ENCODE measurements at places on chromosomes 13 and 19.

DNA sequence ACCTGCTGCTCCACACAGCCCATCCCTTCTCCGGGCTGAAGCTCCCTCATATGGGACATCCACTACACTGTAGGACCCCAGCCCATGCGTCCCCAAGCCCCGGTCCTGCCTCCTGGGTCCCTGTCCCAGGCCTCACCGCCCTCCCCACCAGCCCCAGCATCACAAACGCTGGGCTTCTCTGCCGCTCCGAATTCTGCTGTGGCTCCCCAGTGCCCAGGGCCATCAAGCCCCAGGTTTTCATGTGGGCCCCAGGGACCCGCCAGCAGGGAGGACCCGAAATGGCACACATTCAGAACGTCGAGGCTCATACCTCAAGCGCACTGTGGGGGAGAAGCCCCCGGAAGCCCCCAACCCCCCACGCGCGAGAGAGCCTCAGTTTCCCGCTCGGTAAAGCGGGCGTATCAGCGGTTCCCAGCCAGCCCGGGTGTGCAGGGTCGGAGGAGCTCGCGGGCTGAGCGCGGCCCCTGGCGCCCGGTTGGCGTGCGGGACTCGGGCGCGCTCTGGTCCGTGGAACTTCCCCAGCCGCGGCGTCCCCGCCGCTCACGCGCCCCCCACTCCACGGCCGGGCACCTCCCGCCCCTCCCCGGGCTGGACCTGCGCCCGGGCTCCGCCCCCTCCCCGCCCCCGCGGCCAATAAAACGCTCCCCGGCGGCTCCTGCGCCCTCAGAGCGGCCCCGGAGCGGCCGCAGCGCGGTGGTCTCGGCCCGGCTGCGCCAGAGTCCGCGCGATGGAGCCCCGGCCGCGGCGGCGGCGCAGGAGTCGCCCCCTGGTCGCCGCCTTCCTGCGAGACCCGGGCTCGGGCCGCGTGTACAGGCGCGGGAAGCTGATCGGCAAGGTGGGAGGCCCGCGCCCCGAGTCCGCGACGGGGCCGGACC lies at the start of gene PLK5:
Gene PLK5, plus strand, starts transcription at position 666 of the 875 bp plus-strand sequence. CDS start 2,920 bp downstream, outside the sequence.
- no peak for DNase-seq

DNA sequence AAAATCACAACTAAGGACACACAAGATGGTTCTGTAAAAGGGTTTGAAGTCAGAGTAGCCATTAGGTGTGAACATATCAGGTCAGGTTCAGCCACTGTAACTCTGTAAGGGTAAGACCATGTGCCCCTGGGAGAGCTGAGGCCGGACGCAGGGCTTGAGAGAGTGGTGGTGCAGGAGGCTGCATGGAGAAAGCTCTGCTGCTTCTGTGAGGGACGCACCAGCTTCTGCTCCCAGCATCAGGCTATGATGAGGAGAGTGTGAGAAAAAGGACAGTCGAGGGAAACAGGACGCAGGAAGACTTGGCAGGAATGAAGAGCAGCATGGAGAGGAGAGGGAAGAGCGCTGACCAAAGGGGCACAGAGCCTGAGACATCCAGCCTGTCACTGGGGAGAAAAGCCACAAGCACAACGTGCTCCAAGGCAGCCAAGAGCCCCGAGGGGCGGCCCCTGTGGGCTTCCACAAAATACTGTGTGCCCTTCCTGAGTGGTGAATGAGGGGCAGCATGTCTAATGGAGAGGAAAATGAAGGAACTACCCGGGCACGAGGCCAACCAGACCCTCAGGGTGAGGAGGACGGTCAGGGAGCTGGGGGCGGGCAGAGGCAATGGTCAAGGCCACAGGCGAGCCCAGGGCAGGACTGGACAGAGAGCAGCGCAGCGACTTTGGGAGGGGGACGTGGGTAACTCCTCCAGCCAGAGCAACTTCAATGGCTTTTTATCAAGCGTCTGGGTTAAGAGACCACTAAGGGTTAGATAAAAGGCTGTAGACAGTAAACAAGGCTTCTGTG lies 107.7 kb downstream of the COL4A1 start:
- no peak for DNase-seq

- DNase-seq: peak; percentile 5
Observed at GRCh38 chr13:64154514-64154913, 2738.9 kb upstream of the PCDH20 start.

- DNase-seq: no peak
Observed at GRCh38 chr13:85314686-85315085, 484.5 kb downstream of the SLITRK6 start.

DNA sequence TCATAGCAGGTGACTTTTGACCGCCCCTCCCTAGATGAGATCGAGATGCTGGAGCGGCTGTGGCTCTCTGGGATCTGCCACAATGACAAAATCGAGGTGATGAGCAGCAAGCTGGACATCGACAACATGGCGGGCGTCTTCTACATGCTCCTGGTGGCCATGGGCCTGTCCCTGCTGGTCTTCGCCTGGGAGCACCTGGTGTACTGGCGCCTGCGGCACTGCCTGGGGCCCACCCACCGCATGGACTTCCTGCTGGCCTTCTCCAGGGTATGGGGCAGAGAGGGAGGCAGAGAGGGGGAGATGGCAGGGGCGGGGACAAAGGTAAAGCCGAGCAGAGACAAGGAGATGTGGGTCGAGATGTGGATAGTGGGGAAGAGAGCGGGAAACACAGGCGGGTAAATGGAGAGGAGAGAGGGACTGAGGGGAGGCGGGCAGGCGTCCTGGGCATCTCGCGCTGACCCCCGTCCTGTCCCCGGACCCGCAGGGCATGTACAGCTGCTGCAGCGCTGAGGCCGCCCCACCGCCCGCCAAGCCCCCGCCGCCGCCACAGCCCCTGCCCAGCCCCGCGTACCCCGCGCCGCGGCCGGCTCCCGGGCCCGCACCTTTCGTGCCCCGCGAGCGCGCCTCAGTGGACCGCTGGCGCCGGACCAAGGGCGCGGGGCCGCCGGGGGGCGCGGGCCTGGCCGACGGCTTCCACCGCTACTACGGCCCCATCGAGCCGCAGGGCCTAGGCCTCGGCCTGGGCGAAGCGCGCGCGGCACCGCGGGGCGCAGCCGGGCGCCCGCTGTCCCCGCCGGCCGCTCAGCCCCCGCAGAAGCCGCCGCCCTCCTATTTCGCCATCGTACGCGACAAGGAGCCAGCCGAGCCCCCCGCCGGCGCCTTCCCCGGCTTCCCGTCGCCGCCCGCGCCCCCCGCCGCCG lies 3.4 kb upstream of the GRWD1 start:
- DNase-seq: no peak

GRCh38 chr13:105259426-105259825 lies 1276.0 kb downstream of the EFNB2 start:
- no peak for DNase-seq

- no peak for DNase-seq
Observed at GRCh38 chr13:80524447-80525215, 183.7 kb upstream of the SPRY2 start.

- DNase-seq: no peak
Observed at GRCh38 chr19:40752257-40752781, 1.3 kb downstream of the SNRPA start.

DNA sequence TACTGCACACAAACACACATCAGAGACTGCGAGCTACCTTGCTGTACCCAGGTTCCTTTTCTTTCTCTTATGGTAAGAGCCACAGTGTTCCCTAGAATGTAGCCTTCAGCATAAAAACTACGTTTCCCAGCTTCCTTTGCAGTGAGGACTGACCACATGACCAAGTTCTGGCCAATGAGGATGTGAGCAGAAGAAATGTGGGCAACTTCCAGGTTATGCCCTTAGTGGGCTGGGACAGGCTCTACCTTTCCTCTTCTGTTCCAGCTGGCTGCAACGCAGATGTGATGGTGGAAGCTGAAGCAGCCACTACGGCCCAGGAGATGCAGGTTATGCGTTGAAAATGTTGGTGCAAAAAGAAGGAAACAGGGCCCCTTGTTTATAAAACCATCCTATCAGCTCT lies 27.5 kb downstream of the VRK3 start:
- peak; percentile 48 for DNase-seq

DNA sequence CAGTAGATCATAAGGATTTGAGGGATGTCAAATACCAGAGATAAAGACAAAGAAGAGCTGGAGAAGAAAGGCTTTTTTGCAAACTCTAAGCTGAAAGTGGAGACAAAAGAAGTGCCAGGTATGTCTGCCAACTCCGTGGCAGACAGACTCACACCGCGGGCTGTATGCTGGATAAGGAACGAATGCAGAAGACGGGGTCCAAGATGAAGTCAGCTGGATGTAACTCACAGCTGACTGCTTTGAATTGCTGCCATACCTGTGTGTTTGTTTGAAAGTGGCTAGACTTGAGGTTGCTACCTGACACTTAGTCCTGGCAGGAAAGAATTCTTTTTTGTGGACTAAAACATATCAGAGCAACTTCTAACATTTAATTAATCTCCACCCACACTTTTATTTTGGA lies 398.8 kb downstream of the DLEU7 start:
- no peak for DNase-seq

DNA sequence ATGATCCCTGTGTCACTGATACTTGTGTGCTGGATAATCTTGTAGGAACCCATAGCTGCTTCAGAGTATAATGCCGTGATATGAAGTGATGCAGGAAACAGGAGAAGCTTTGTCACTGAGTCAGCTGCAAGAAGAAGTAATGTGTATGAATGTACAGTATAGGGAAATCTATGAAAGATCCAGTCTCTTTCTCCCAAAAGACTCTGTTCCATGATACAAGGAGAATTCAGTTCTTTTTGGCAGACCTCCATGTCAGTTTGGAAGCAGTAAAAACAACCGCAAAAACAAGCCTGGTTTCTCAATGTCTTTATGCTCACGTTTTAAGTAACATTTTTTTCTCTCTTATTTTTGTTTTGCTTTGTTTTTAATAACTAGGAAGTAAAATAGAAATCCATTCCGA lies 33.9 kb downstream of the PCDH17 start:
- no peak for DNase-seq

DNA sequence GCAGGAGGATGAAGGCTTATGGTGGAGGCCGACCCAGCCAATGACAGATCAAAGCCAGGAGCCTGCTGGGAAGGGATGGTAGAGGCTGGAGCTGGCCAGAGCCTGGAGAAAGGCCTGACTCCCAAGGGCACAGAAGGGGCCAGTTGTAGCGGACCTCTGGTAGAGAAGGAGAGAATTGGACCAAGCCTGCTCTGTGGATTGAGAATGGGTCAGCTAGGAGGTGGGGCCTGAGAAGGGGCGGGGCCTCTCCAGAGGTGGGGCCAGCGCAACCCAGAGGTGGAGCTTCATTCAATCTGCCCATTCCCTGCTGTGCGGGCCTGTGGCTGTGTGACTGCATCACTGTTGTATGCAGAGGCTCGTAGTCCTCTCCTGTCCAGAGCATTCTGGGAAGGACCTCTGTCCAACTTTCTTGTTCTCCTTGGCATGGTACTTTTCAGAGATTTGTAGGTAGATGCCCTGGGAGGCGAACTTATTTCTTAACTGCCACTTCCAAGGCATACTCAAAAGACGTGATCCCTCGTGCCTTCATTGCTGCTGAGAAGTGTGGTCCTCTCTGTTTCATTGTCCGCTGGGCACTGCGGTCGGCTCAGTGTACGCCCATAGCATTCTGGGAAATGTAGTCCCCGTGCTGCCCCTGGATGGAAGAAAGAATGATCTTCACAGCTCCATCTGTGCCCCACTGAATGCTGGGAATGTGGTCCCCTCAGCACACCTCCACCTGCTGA lies 6.7 kb downstream of the GRIN2D start:
- no peak for DNase-seq

GRCh38 chr19:17415121-17415520 lies 4.7 kb upstream of the MVB12A start:
- no peak for DNase-seq

DNA sequence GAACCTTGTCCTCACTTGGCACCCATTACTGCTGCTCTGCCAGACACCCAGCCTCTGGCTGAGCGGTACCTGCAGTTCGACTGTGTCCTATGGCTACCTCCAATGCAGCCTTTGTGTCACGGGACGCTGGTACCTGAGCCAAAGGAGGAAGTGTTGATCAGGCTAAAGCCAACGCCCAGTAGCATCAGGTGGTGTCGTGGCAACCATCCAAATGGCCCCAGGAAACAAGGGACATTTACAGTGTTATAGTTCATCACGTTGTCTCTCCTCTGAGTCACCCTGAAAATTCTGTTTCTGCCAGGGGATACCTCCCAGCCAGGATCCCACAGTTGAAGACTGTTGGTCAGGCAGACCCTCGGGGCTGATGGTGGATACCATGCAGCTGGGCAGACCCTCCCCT lies 10.1 kb downstream of the RHPN2 start:
- DNase-seq: no peak

DNA sequence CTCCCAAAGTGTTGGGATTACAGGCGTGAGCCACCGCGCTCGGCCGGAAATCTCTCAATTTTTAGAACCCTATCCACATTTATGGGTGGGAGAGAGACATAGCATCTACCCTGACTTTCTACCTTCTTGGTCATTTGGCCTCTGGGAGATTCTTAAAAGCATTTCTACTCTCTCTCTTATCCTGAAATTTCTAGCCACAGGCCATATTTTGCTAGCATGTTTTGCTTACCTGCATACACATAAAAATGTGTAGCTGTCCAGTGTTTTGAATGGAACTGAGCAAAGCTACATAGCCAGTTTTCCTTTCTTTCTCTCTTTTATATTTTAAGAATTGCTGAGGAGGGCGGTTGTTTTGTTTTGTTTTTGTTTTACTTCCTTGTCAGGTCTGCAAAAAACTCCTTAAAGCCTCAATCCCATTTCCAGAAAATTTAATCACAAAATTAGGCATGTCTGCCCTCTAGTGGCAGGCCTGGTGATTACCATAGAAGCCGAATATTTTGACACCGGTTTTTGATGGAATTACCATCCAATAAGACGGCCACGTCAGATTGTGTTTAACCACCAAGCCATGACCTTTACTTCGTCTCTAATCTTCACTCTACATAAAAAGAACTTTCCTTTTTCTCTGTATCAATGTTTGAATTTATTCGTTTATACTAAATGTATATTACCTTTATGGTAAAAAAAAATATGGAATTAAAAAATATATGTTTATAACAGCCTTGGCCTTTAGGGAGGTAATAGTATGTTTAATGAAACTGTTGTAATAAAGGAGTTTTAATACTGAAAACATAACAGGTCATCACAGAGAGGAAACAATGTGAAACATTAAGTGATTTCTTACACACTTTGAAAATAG lies 34.4 kb upstream of the OXGR1 start:
- DNase-seq: peak; percentile 49

DNA sequence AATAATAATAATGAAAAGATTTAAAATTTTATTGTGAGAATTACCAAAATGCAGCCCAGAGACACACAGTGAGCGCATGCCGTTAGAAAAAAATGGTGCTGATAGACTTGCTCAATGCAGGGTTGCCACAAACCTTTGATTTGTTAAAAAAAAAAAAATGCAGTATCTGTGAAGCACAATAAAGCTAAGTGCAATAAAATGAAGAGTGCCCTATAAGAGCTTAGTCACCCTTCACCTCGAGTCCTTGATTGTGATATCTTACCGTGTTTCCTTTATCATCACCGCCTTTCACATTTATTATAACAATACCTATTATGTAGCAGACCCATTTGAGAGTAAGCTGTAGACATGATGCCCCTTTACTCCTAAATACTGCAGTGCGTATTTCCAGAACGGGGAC lies 83.2 kb downstream of the SLC6A16 start:
- no peak for DNase-seq

DNA sequence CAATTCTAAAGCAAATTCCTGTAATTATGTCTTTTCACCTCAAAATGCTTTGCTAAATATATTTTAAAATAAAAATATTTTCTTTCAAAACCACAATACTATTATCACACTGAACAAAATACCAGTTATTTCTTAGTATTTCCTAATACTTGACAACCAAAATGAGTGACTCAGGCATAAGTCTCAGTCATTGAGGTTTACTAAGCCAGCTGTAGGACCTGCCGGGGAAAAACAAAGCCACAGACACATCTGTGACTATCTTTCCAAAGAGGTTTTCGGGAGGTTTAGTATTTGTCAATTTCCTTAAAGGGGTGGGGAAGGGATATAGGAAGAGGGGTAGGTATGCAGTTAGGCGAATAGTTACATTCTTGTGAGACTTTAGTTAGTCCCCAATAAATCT lies 3.2 kb upstream of the ZNF235 start:
- no peak for DNase-seq

Measured in ACHN (cell line).